ENCODE measurements at places on chromosomes 2 and 18.

GRCh38 chr2:32274289-32274688 lies 3.4 kb upstream of the YIPF4 start:
- no peak for DNase-seq

- DNase-seq = peak; percentile 59
Measured at GRCh38 chr2:229445019-229445418, 173.9 kb upstream of the PID1 start.

- DNase-seq = no peak
Measured at GRCh38 chr2:125169764-125170146, 1144.7 kb downstream of the CNTNAP5 start.

DNA sequence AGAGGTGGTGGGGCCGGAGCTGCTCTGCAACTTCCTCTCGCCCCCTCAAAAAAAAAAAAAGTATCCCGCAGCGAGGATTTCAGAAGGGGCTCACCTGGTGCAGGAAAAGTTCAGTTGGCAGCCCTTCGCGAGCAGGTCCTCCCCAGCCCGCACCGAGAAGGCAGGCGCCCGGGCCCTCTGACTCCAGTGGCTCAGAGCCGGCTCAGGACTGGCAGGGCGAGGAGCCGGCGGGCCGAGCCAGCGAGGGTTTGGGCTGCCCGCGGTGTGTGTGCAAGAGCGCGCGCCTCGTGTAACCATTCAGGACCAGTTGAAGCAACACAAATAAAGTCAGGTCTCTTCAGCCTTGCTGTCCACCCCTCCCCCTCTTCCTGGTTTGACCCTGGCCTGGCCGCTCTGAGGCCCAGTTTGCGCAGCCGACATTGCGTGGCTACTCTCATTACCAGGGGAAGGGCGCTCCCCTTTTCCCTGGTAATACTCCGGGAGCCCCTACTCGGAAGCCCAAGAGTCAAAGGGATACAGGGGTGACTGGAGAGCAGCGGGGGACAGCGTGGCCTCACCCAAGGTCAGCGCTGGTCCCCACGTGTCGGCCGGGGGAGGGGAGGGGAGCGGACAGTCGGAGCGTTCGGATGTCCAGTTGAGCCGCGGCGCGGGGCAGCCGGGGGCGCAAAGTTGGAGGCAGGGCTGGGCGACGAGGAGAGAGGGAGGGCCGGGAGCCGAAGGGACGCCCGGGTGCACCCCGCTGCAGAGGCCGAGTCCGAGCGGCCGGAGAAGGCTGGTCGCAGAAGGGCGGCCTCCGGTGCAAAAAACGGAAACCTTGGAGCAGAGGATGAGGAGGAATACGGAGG lies 12.3 kb downstream of the EN1 start:
- DNase-seq = no peak

DNA sequence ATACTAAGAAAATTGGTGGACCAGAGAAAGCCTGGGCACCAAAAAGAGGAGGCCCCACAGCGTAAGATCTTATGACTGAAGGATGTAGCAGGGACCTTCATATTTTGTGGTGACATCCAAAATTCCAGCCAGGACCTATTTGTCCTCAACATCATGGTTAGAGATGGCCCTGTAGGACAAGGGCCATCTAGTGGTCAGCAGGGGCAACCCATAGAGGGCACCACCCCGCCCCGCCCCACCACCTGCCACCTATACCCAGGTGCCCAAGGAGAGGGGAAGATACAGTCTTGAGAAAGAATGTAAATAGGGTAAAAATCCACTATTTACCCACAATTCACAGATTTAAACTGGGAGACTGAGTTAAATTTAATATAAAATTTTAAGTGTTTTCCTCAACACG lies 59.6 kb upstream of the TMEM163 start:
- no peak for DNase-seq

DNA sequence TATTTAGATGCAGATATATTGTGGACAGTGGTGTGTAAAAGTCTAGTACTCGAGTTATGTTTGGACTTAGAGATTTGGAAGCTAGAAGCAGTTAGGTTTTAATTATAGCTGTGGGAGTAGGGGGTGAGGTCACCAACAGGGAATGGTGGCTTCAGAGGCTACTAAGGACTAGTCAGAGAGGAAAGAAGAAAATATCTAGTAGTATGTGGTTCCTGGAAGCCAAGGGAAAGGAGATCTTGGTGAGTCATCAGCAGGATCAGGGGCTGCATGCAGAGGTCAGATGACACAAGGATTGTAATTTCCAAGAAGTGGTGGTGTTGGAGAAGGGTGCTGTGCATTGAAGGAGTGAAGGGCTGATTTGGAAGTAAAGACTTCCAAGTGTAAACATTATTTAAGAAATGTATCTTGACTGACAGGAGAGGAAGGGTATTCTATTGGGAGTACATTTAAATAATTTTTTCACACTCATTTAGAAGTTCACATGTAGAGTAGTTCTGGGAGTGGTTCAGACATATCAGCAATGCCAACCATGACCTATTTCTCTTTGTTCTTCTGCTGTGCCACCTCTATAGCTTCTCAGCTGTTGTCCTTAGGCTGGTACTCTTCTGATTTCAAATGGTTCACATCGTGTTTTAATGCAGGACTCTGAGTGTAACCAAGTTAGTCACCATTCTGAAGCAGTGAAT lies 59.1 kb downstream of the ACSL3 start:
- peak; percentile 79 for DNase-seq

DNA sequence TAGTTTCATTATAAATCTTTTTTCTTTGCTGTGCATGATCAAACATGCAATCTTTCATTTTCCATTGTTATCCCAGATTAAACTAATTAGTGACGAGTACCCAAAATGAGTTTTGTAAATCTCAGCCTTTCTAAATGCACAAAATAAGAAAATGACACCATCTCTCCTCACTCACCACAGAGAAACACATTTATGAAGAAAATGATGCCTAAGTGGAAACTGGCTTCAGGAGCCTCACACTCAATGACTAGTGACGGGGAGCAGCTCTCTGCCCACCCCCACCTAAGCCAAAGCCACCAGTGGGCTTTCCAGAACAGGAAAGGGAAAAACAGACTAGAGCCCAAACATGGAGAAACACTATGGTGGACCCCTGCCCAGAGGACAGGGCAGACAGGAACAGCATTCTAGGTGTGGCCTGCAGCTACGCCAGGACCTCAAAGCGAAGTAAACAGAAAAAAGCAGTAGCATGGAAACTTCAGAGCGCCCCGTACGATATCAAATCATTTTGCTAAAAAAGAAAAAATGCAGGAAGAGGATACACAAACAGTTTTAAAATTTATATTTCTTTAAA lies 113.5 kb downstream of the RBMS1 start:
- DNase-seq = no peak

- no peak for DNase-seq
Measured at GRCh38 chr2:241795021-241795999, 13.7 kb upstream of the NEU4 start.

DNA sequence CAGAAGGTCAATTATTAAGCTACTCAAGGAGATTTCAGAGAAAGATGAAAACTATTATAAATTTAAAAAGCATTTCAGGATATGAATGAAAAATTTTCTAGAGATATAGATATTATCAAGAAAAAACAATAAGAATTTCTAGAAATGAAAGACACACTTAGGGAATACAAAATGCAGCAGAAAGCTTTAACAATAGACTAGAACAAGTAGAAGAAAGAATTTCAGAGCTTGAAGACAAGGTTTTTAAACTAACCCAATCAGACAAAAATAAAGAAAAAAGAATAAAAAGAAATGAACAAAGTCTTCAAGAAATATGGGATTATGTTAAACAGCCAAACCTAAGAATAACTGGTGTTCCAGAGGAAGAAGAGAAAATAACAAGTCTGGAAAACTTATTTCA lies 34.4 kb downstream of the FLACC1 start:
- DNase-seq = no peak

- DNase-seq = no peak
Measured at GRCh38 chr2:237096911-237097310, 11.2 kb downstream of the COPS8 start.

DNA sequence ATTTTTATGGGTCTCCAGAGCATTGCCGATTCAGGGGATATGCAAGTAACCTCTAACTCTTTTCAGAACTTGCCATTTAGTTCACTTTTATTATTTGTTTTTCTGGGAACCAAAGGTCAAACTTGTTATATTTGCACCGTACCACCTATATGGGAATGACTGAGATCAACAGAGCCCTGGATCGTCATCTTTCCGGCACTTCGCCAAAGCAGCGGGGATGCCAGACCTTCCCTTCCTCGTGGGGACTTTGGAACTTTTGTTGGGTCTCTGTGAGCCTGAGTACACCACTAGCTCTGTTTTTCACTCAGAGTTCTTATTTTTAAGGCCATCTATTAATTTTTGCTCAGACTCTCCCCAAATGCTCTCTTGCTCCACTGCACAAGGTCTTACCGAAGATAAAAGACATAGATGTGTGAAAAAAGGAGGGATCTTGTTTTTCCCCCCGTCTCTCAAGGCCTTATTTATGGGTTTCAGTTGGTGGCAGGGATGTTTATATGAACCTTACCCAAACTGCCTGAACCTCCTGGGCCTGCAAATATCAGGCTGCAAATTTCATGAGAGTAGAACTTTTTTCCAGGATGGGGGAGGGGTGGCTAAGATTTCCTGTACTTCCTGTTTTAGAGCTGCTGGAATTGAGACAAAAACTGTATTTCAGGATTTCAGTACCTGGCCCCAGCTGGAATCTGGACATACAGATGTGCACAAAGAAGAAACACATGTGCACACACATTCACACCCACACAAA lies 350.3 kb downstream of the HRH4 start:
- DNase-seq = no peak

DNA sequence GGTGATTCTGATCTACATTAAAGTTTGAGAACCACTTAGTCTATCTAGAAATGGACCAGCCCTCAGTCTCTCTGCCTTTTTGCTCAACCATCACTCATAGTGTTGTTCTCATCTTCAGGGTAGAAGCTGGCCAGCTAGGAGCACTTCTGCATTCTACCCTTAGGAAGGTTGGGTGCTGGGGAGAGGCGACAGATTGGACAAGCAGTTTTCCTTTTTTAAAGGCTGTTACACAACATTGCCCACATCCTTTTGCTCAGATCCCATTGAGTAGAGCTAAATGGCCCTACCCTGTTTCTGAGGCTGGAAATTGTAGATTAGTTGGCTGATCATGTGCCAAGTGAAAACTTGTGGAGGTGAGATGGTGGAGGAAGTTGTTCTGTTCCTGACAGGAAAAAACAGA lies 35.6 kb downstream of the OSBPL6 start:
- DNase-seq = no peak

GRCh38 chr2:226398580-226398979 lies 401.0 kb downstream of the IRS1 start:
- DNase-seq = no peak

- DNase-seq = no peak
Measured at GRCh38 chr2:108079736-108080135, 93.4 kb downstream of the SLC5A7 start.

- no peak for DNase-seq
Measured at GRCh38 chr2:188529710-188530109, 238.0 kb downstream of the GULP1 start.

GRCh38 chr18:5891184-5891853 lies 4.0 kb downstream of the TMEM200C start:
- DNase-seq = no peak

DNA sequence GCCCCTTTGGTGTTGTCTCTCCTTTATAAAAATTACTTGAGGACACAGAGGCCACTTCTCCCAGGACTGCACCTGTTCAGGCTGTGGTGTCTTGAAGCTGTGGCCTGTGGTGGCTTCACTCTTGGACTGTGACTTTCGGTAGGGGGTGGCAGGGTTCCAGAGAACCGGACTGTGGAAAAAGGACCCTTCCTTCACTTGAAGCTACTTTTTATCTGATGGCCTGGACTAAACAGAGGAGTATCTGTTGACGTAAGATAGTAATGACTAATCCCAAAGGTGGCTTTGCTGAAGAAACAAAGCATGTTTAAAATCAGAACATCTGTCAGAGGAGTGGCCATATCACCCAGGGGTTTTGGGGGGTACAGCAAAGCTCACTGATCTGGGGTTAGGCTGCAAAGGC lies 60.8 kb downstream of the CENPO start:
- no peak for DNase-seq

GRCh38 chr2:27152102-27152795 lies 3.4 kb downstream of the TCF23 start:
- no peak for DNase-seq

- no peak for DNase-seq
Measured at GRCh38 chr2:178873912-178874311, 66.7 kb upstream of the TTN start.

DNA sequence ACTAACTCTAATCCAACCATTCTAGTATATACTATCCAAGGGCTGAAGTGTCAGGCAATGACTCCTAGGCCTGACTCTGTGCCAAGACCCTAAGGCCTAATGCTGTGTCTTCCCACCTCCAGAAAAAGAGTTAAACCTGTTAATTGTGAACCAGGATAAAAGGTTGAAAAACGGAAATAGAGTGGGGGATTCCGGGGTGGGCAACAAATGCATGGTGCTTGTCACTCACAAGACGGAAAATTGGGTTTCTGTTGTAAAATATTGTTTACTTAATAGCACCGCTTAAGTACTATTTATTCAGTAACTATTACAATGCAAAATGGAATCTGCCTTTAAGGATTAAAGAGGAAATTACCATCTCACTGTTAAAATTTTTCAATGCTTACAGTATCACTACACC lies 3.2 kb downstream of the STK17B start:
- DNase-seq = no peak

DNA sequence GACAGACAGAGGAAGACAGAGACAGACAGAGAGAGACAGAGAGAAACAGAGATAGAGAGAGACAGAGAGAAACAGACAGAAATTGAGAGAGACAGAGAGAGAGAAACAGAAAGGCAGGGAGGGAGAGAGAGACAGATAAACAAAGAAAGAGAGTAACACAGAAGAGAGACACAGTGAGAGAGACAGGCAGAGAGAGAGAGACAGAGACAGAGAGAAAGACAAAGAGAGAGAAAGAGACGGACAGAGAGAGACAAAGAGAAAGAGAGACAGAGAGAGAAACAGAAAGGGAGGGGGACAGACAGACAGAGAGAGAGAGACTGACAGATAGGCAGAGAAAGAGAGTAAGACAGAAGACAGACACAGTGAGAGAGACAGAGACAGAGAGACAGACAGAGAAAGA lies 108.5 kb upstream of the ANKRD30BL start:
- DNase-seq = no peak

GRCh38 chr18:3151399-3152264 lies 68.1 kb downstream of the MYOM1 start:
- peak; percentile 36 for DNase-seq

GRCh38 chr18:30376515-30376914 lies 666.0 kb downstream of the DSC3 start:
- no peak for DNase-seq

DNA sequence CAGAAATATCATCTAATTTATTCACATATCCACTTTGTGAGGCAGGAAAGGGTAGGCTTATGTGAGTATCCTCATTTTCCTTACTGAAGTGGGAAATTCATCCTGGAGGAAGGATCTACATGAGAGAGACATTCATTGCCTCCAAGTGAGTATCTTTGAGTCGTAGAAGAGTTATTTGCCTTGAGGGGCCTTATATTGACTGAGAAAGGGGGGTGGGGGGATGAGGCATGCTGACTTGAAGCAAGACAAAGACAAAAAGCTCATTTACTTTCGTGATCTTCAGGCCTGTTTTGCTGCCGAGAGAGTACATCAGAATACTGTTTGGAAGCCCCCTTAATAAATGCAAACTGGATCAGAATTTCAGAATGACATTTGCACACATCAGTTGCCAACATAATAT lies 17.6 kb upstream of the NEDD4L start:
- DNase-seq = no peak
